ENCODE measurements at places on chromosomes 6 and 20.

- DNase-seq = no peak
Observed at GRCh38 chr6:148432462-148433195, 90.0 kb downstream of the SASH1 start.

- DNase-seq = no peak
Observed at GRCh38 chr6:40183902-40184301, 249.6 kb upstream of the MOCS1 start.

GRCh38 chr20:49503176-49503575 is 20.7 kb upstream of the KCNB1 start:
- DNase-seq = no peak

DNA sequence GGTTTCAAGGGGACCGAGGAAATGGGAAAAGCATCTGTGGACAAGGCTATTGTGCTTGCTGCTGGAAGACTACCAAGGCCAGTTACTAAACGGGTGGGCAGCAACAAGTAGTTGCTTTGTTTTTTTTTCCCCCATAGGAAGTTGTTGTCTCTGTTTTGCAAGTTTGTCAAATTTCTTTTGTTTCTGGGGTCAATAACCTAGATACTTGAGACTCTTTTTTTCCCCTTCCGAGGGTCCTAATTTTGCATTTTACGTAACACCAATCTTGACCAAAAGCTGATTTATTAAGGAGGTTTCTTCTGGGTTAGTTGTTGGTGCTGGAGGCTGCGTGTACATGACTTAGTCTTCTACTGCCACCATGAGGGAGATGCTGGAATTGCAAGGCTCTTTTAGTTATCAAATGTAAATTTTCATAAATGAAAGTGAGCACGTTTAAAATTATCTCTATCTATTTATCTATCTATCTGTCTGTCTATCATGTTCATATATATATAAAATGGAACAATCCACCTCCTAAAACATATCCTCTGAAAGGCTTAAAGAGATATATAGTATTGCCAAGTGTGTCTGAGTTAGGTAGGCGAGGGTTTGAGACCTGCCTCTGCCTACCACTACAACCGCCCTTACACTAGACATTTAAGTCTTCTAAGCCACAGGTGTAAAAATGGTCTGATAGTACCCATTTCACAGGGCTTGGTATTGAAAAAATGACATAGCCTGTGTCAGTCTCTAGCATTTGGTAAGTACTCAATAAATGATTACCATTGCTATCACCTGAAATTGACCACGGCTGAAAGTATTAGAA is 60.2 kb downstream of the GCLC start:
- peak; percentile 49 for DNase-seq

GRCh38 chr20:38859070-38859690 is 53.7 kb downstream of the PPP1R16B start:
- DNase-seq = no peak

DNA sequence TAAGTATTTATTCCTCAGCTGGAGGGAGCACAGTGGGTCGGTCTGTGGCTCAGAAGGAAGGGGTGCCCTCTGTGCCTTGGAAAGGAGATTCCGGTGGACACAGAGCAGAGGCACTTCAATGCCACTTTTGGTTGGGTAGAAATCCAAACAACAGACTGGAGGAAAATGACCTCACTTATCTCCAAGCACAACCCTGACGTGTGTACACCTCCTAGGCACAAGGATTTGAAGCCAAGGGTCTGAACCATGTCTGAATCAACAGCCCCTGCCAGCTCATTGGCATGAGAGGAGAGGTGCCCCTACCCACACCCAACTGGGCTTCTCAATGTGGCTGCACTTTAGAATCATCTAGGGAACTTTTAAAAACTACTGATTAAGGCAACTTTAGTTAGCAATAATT is 13.4 kb downstream of the CD24 start:
- no peak for DNase-seq

DNA sequence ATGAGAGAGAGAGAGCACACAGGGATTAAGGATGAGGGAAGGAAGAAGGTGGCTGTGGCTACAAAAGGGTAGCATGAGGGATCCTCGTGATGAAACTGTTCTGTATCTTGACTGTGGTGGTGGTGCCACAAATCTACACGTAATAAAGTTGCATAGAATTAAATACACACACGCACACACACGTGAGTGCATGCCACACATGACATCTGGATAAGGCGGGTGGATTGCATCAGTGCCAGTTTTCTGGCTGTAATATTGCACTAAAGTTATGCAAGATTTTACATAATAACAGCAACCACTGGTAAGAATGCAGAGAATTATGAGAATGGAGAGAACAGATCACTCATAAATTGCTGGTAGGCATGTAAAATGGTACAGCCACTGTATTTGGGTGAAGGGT is 16.9 kb upstream of the STK35 start:
- DNase-seq = no peak

GRCh38 chr20:23368316-23369071 is 6.5 kb downstream of the GZF1 start:
- DNase-seq = no peak

GRCh38 chr6:97594844-97595243 is 311.8 kb upstream of the MMS22L start:
- DNase-seq = no peak

- DNase-seq = no peak
Observed at GRCh38 chr6:32785781-32786533, 22.6 kb upstream of the HLA-DQB2 start.

GRCh38 chr6:49776444-49776843 is 10.6 kb downstream of the PGK2 start:
- DNase-seq = no peak

- DNase-seq = no peak
Observed at GRCh38 chr6:148440877-148441453, 98.3 kb downstream of the SASH1 start.

GRCh38 chr20:6579417-6579816 is 188.1 kb upstream of the BMP2 start:
- DNase-seq = no peak

DNA sequence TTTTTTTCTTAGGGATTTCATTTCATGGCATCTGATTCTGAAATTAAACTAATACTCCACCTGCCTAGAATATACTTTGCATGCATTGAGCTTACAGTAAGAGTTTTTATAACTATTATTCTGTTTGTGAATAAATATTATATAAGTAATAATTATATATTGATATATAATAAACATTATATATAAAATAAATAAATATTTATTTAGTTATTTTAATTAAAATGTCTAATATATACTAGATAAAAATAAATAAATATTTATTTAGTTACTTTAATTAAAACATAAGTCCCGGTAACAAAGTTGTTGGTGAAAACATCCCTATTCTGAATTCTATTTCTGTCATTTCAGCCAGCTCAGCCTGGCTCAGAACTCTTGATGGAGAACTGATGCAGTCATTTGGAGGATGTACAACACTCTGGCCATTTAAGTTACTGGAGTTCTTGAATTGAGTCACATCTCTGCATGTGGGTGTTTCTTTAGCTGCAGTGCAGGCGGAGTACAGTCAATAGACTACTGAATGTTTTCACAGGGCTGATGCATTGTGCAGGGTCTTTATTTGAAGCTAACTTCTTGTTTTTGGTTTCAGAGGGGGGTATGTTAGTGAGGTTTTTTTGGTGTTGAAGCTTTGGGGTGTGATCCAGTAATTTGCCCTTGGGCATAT is 508.9 kb upstream of the ADGRB3 start:
- peak; percentile 62 for DNase-seq

DNA sequence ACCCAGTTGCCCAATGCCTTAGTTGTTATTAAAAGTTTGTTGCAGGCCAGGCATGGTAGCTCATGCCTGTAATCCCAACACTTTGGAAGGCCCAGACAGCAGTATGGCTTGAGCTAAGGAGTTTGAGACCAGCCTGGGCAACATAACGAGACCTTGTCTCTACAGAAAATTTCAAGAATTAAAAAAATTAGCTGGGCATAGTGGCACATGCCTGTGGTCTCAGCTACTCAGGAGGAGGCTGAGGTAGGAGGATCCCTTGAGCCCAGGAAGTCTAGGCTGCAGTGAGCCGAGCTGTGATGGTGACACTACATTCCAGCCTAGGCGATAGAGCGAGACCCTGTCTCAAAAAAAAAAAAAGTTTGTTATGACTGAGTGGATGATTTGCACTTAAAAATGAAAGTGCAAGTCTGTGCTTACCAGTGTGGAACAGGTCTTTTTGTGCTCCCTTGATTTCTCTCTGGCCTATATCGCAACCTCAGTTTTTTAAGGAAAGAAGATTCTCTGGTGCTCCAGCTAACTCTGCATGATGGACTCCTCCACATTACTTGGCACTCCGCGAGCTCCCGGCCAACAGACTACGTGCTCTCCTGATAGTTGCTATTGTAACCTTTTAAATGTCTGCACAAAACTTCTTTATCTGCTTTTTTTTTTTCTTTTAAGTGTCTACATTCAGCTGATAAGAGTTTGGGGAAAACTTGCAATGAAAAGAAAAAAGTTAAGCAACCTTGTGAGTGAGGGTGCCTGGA is 22.1 kb downstream of the ZKSCAN3 start:
- no peak for DNase-seq

- no peak for DNase-seq
Observed at GRCh38 chr6:150531957-150532356, 67.7 kb upstream of the PLEKHG1 start.

GRCh38 chr20:58310291-58310782 is 822 bp downstream of the RAB22A start:
- DNase-seq = no peak

GRCh38 chr6:81995548-81996289 is 243.2 kb upstream of the TENT5A start:
- no peak for DNase-seq

GRCh38 chr6:89944181-89944755 is 50.0 kb downstream of the GJA10 start:
- DNase-seq = no peak

DNA sequence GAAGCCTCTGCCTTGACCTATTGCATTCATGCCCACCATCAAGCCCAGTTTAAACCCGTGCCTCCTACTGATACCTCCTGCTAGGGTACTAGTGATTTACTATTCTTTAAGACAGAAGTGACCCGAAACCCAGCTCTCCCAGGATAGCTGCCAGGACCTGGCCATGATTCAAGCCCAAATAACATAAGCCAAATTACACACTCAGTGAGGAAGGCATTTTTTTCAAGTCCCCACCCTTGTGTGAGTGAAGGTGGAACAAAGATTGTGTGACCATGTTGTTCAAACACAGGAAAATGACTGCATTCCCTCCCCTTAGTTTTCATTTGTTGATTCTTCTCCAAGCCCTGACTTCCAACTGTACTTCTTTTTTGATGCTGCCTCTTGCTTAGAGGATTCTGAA is 3.7 kb upstream of the KAT14 start:
- DNase-seq = no peak

DNA sequence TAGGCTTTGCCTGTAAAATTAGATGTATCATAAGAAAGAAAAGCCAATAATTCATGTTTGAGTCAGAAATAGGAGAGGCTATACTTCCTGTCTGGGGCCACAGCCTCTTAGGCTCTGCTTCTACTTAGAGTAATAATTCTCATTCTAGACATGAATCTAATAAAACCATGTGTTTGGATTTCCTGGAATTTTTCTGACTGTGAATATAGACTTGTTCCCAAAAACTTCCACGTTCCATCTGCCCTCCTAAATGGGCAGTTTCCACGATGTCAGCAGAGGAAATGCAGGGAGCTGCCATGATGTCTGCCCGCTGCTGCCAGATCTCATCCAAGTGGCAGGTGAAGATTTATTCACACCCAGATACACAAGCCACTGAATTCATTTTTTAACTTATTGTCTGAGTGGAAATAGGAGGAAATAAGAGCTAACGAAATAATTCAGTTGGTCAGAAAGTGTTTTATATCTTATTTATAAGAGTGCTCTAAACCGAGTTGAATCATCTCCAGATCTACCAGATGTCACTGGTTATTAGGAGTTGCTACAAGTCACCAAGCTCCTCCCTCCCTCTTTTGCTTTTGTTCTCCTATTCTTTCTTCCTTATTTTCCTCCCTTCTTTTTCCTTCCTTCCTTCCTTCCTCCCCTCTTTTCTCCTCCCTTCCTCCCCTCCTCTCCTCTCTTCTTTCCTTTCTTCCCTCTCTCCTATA is 69.3 kb downstream of the ALDH8A1 start:
- no peak for DNase-seq

- no peak for DNase-seq
Observed at GRCh38 chr20:35515949-35516645, 13.4 kb downstream of the C20orf173 start.

DNA sequence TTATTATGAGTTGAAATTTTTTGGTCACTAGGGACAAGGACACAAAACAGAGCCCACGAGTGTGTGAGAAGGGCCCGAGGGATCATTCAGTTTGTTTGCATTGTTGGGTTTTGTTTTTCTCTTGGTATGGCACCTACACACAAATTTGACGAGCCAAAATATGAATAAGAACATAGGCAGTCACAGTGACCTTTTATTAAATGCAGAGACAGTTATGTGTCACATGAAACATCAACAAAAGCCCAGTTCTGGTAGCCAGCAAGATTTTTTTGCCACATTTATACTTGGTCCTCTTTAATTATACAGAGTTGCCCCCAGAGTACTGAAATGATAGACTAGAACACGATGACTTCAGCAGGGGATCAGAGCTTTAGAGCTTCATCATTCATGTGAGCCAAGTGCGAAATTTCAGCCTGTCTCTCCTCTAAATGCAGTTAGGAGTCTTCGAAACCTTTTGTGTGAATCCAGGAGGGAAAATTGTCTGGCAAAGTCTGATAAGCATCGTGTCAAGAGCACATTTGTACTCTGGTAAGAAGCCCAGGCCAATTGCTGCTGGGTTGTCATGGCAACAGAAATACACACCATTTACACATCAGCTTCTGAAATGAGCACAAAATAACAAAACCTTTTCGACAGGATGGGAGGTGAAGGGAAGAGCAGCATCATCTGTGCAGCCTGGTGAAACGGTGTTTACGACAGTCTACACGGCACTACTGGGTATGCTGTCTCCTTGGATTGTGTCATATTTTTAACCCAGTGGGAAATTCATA is 79.2 kb upstream of the RIPOR2 start:
- no peak for DNase-seq

- no peak for DNase-seq
Observed at GRCh38 chr6:158072083-158072721, 90.5 kb downstream of the SYNJ2 start.

GRCh38 chr20:13205848-13206434 is 15.1 kb upstream of the ISM1 start:
- DNase-seq = no peak

GRCh38 chr6:14120546-14120945 is 3.0 kb downstream of the CD83 start:
- DNase-seq = no peak

DNA sequence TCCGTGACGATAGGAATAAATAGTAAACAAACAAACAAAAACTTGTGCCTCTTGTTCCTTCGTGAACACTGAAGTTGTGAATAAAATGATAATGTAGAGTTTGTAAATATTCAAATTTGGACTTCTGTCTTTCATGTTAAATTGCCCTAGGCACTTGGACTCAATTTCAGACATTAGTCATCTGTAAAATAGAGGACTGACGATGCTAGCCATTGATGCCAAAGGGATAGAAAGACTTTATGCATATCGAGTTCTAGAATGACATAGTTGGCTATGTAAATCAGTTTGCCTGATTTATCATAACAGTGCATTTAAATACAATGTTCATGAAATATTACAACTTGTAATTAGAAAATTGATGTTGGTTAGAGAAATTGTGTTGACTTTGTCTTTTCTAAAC is 45.9 kb upstream of the FLRT3 start:
- DNase-seq = no peak

GRCh38 chr20:48262466-48262865 is 477.2 kb upstream of the SULF2 start:
- DNase-seq = no peak

GRCh38 chr6:67881706-67882065 is 753.4 kb upstream of the ADGRB3 start:
- DNase-seq = no peak

Measured in GM12864 (cell line).